ENCODE measurements at places on chromosomes 7 and 10.

DNA sequence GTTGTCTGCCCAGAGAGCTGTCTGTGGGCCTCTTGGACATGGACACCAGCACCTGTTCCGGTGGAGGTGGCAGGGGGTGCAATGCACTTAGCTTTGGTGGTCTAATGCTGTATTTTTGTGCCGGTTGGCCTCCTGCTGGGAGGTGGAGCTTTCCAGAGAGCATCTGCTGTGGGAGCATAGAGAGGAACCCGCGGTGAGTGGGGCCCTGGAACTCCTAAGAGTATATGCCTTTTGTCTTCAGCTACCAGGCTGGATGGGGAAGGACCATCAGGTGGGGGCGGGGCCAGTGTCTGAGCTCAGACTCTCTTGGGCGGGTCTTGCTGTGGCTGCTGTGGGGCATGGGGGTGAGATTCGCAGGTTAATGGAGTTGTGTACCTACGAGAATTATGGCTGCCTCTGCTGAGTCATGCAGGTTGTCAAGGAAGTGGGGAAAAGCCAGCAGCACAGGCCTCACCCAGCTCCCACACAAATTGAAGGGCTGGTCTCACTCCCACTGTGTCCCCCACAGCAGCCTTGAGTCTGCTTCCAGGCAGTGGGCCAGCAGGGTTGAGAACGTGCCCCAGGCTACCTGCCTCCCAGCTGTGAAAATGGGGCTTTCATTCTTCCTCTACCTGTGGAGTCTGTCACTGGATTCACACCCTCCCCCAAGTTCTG, 29.0 kb downstream of the JAKMIP3 start:
- DNase-seq = no peak

DNA sequence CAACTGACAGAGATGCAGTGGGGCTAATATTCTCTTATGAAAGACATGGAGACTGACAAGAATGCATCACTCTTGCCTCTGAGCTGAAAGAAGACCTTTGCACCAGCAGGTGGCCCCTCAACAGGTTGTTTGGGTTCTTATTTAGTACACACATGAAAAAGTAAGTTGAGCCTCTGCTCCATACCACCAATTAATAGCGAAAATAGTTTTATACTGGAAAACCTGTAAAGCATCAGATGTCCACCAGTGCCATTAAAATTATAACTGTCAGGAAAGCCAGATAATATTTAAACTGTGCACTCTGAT, 26.3 kb upstream of the FAM13C start:
- DNase-seq = no peak

GRCh38 chr7:94439893-94440381, 45.2 kb downstream of the COL1A2 start:
- no peak for DNase-seq

DNA sequence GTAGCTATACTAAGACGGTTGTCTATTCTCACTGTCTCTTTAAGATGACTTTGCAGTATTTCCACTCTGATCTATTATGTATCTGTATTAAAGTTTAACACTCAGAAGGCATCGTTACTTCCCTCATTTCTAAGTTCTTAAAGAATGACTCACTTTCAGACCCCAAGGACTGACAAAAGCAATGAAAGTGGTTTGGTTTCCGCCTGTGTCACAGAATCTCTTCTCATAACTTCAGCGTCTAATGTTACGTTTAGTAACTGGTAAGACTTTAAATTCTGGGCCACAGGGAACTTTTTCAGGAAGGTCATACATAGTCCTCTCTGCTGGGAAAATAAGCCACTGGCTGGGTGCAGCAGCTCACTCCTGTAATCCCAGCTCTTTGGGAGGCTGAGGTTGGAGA, 892.0 kb upstream of the AUTS2 start:
- no peak for DNase-seq

DNA sequence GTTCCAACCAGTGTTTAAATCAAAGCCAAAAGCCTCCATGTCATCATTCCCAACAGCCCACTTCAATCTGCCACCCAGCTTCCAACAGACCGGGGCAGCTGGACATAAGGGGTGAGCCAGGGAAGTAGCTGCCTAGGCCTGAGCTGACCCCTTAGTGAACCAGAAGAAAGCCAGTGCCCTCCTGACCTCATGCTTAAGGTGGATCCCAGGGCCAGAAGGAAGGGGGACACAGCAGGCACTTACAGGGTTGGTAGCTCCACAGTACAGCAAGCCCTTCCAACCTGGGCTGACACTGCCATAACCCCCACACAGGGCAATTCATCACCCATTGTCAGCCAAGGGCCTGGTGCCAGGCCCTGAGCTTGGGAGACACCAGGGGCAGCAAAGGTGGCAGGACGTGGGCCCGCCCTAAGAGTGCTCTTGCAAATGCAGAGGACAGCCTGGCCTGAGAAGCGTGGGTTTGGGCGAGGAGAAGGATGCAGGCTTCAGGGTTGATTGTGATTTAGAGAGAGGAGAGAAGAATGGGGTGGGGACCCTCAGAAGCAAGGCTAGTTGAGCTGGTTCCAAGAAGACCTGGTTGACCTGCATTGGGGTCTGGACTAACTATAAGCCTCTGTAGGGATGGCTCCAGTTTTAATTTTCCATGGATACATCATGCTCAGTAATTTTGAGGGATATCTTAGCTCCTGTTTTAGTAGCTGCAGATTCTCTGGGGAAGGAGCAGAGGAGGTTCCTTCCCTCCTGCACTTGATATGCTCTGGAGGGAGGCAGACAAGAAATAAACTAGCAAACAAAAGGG, 3.1 kb upstream of the CYP26A1 start:
- DNase-seq = no peak

DNA sequence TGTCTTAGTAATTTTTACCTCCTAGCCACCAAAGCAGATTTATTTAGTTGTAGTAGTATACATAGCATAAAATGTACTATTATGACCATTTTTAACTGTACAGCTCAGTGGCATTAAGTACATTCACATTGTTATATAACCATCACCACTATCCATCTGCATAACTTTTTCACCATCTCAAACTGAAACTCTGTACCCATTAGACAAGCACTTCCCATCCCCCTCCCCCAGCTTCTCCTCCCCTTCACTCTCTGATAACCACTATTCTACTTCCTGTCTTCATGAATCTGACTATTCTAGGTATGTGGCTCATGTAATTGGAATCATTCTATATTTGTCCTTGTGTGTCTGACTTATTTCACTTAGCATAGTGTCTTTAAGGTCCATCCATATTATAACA, 71.9 kb downstream of the MRPL32 start:
- no peak for DNase-seq

DNA sequence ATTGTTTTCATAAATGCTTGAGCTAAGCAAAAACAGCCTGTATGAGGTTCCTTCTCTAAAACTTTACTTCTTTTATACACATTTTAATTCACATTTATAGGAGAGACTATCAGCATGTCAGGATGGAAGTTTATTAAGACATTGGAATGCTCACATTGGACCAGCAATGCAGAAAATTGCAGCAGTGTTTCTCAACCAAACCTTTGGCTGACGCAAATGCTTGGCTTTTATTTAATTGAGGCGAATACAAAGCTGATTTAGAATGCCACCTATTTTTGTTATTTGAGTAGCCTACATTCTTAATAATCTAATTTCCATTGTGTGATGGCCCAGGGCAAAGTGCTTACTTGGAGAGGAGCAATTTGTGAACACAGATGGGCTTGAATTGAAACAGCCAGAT, 283.2 kb downstream of the ARL4A start:
- no peak for DNase-seq

- no peak for DNase-seq
These were observed 12.3 kb downstream of the CAV2 start for GRCh38 chr7:116511552-116512519.

- DNase-seq = no peak
These were observed 330.7 kb downstream of the ELMO1 start for GRCh38 chr7:37118004-37118403.

- DNase-seq = no peak
These were observed 48.7 kb downstream of the VIPR2 start for GRCh38 chr7:159095979-159096411.

DNA sequence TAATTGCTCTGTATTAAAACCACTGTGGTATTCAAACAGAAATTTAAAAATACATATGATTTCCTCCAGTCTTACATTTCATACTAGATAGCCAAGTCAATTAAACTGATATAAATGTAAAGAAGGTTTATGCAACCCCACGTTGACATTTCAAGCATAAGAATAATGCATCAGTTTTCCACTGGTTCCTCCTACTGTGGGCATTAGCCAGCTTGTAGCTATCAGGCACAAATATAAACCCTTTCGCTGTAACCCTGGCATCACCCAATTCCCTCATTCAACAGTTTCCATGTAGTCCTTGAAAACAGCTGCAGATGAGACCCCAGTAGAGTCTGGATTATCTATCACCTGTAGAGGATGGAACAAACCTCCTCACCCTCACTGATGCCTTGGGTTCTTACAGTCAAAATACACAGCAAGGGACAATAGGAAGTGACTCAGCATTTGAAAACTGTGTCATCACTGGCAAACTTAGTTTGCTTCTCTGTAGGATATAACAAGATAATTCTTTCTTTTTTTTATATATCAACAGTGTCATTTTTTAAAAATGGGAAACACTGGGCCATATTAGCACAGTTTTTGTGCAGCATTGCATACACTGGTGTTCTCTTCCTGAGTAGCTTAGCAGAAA, 113.0 kb downstream of the PDE1C start:
- no peak for DNase-seq

DNA sequence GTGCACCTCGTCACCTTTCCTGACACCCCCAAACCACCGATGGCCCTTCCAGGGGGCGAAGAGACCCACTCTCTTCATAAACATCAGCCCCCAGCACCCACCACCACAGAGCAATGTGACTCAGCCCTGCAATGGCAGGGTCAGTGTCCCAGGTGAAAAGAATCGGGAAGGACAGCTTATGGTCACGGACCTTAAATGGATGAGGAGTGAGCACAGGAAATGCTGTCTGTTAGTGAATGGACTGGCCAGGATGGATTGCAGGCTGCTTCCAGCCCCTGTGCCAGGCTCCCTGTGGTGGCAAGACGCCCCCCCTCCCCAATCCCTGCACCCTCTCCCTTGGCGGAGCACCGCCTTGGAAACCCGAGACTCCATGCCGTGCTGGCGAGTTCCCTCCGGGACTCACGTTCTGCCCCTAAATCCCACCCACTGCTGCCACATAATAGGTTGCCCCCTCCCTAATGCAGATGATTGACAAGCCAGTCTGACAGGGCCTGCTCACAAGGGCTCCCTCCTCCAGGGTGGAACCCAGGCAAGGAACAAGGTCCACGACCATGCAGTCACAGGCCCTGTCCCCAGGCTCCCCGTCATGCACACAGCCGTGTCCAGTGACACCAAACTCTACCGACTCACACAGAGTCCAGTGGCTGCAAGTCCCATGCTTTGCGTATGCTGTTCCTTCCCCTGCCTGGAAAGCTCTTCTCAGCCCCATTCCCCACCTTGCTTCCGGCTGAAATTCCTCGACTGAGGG, 7.3 kb downstream of the ASB13 start:
- DNase-seq = no peak

DNA sequence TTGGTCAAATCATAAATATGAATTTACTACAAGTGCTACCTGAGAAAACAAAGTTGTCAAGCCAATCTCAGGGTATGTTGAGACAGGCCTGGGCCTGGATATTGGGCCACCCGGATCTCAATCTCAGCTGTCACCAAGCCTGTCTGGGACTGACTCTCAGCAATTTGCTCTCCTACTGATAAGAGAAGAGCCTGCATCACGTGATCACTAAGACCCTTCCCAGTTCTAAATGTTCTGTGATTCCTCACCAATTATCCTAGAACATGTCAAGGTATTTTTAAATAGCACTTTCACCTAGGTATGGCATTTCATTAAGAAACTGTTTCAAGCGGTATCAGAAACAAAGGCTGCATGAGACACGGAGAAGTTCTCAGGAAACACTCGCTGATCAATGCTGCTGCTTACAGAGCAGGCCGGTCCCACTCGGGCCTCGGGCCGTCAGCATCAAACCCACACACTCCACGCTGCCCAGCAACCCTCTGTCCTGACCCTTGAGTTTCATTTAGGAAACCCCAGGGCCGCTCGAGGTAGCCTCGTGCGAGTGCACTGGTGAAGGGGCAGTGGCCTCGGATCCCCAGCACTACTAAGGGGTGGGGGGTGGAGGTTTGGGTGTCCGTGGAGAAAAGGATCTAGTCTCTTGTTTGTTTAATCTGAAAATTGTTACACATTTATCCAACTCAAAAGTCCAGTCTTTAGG, 4.1 kb downstream of the KLF6 start:
- no peak for DNase-seq

DNA sequence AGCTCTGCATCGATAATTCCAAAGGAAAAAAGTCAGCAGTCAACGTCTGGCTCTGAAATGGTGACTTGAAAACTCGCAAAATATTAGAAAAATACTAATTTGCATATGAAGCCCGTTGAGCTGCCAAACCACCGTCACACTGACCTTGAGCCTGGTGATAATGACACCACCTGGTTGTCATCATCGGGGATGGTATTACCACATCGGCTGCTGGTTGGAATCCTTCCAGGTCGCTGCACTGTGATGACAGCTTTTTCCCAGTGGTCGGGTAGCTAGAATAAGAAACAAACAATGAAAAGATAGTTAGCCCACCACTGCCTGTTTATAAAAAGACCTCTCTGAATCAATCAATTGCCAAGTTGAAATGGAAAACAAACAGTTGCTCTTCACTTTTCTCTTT, 41.6 kb downstream of the LAMB1 start:
- no peak for DNase-seq

DNA sequence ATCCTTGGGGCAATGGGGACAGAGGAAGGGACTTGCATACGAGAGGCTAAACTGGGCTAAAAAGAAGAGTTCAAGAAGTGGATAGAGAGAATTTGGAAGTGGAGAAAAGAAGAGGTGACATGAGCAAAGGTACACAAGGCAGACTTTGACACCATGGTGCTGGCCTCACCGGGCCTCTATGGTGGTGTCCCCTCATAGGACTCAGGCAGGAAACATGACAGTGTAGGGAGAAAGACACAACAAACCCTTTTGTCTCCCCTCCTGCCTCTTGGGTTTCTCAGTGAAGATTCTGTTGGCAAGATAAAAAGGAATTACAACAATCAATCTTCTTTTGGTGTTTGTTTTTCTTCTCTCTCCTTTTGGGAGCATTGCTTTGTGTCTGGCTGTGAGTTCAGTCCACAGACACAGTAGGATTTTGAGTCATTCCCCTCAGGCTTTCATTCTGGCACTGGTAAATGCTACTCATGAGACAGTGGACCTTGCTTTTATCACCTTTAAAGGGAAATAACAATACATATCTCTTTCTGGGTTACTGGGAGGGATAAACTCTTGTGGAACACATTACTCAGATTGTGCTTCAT, 827.7 kb downstream of the TNS3 start:
- DNase-seq = no peak

DNA sequence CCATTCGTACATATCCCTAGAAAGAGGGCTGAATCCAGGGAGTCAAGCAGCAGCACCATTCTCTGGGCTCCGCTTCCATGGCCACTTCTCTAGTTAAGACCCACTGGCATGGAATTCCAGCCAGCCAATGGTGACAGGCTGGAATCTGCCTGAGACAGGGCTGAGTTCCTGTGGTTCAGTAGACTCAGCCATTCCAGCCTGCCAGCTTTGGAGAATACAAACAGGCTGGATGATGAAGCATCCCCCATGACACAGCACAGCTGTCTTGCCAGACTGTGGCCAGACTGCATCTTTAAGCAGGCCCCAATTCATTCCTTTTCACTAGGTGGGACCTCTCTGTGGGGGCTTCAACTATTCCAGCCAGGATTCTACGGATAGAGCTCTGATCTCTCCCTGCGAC, 329.6 kb downstream of the XPNPEP1 start:
- no peak for DNase-seq

Measured in bone marrow (tissue), 2 donors.